Amygdala (tissue), 56 donors: ENCODE measurements at places on chromosomes 2 and 18.

GRCh38 chr2:173606619-173607248, 252.1 kb downstream of the CDCA7 start:
- DNase-seq: no peak

DNA sequence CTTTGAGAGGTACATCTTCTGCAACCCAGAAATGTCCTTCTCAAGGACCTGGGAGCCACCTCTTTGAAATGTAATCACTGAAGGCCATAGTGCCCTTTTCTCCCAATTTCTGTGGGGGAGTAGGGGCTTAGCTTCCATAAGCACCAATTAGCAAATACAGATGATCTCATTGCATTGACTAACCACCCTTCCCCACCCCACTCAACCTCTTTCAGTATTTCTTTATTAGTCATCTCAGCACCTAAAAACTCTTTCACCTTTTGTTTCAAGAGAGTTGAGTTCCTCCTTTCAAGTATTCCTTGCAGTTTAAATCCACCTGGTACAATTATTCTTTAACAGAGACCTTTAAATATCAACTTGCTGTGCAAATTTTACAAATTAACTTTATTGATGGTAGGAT, 1011.8 kb upstream of the CDH2 start:
- DNase-seq: no peak

- no peak for DNase-seq
Observed at GRCh38 chr2:218880102-218880858, at the start of gene WNT10A. Gene WNT10A (plus strand): TSS chr2:218880852. CDS start chr2:218880996, 144 bp downstream.

DNA sequence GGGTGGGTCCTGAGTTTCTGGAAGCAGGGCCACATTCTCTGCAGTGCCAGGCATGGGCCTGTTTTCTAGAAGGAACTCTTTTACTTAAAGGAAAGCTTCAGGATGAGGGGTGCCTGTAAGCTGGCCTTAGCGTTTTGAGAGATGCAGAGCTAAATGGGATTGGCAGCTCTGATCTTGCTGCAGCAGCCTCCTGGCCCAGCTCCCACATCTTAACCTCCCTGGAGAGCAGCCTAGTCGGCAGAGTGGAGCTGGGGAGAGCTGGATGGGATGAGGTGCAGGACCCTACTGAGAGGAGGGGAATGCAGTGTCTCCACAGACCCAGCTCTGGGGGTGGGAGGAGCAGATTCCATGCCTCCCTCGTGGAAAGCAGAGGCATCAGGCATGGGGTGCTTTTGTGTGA, 52.0 kb downstream of the TMEM17 start:
- no peak for DNase-seq

DNA sequence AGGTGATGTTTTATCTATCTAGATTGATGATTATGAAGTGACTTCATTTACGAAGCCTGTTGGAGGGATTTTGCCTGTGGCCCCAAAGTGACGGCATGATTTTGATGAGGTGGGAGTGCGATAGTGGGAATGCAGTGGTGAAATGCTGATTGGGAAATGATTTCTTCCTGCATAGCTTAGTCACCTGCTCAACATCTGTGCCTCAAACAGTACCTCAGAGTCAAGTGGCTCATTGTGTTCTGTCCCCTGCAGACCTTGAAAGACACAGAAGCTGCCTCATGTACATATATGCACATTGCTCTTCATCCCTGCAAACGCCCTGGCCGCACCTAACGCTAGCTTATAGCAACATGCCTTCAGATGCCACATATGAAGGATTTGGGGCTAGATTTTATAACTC, 201.2 kb downstream of the TPGS2 start:
- no peak for DNase-seq

DNA sequence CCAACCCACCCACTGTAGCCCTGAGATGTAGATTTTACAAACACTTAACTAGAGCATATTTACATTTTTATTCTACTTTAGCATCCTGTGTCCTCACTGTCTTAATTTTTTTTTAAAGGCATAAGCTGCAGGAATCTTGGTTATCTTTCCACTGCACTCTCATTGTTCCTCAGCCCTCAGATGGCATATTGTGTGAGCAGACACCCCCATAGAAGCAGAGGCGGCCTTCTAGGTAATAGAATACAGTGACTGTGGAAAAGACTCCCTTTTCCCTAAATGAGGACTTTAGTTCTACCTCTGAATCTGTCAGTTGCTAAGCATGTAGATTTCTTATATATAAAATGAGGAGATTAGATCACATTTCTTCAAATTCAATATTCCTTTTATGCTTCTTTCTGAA, 543.5 kb upstream of the SPHKAP start:
- no peak for DNase-seq

DNA sequence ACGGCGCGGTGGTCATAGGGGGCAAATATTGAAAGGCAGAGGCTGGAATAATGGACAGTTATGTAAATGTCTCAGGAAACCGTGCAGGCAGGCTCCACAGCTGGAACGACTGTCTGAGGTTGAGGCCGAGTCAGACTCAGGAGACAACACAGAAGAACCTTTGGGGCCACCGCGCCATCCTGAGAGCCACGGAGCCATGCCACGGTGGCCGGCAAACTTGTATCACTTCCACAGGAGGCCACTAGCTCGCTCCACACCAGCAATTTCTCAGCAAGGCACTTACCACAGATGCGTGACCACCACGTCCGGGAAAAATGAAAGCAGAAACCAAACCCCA, 156.7 kb upstream of the SALL3 start:
- no peak for DNase-seq

GRCh38 chr2:62339413-62339812, 143.5 kb downstream of the B3GNT2 start:
- no peak for DNase-seq

GRCh38 chr2:159573846-159574606, 42.3 kb downstream of the BAZ2B start:
- no peak for DNase-seq

GRCh38 chr2:120607506-120607905, 128.2 kb upstream of the GLI2 start:
- DNase-seq: no peak

DNA sequence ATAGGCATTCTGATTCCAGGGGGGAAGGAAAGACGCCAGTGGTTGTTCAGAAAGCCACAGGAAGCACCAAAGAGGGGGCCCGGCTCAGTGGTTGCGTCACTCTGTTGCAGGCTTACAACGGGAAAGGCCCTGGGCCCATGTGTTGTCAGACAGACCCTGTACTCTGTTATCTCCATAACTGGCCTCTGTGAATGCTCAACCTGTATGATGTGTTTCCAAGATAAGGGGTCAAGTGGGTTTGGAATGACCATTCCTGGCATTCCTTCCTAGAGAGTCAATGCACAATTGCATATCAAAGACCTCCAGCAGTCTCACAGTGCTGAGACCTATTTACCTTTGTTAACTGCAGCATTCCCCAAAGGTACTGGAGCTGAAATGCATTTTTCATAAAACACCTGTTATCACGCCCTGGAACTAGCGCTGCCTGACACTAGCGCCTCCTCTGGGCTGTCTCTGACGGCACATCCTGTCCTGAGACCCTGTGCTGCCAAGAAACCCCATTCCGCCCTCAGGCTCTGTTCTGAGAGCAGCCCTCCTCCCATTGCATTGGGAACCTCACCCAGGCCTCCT, 13.2 kb upstream of the LRRFIP1 start:
- DNase-seq: no peak

- no peak for DNase-seq
Observed at GRCh38 chr2:238855891-238856580, 8.2 kb downstream of the TWIST2 start.

DNA sequence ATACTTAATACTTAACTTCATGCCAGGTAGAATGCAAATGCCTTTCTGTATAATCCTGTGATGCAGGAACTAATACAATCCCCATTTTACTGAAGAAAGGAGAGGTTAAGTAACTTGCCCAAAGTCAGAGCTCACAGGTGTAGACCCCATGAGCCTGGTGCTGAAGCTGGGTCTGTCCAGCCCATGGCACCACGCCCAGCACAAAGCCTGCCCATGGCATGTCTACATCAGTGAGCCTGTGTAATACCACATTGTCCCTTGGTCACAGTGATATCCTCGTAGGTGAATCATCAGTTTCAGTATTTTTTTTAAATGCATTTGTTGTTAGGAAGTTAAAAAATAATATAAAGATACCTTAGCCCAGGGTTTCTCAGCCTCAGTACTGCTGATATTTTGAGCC, 69.9 kb upstream of the MCFD2 start:
- DNase-seq: no peak

GRCh38 chr2:108330979-108331378, 42.3 kb downstream of the SULT1C2 start:
- no peak for DNase-seq

- no peak for DNase-seq
Observed at GRCh38 chr2:236103981-236104380, 64.2 kb downstream of the GBX2 start.

GRCh38 chr18:10247021-10247741, 207.3 kb upstream of the APCDD1 start:
- DNase-seq: no peak

DNA sequence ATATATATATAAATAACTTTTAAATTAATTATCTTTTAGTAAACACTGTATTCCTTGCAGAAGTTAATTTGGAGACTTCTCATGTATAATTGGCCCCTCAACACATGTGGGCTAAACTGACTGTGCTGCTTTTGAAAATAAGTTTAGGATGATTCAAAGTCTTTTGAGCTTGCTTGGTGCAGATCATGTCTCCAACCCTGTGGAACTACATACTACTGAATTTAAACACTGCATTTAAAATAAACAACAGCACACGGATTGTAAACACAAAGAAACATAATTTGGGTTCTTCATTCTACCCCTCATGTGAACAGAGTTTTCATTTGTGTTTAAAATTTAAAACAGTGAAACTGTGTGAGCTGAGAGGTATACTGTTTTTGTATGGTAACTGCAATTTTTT, 167.7 kb downstream of the DDX1 start:
- DNase-seq: no peak

GRCh38 chr18:13480571-13481255, 245.6 kb downstream of the FAM210A start:
- no peak for DNase-seq

- no peak for DNase-seq
Observed at GRCh38 chr2:223820549-223820948, 16.8 kb downstream of the AP1S3 start.

- DNase-seq: no peak
Observed at GRCh38 chr18:45034179-45034578, 353.5 kb downstream of the SETBP1 start.

DNA sequence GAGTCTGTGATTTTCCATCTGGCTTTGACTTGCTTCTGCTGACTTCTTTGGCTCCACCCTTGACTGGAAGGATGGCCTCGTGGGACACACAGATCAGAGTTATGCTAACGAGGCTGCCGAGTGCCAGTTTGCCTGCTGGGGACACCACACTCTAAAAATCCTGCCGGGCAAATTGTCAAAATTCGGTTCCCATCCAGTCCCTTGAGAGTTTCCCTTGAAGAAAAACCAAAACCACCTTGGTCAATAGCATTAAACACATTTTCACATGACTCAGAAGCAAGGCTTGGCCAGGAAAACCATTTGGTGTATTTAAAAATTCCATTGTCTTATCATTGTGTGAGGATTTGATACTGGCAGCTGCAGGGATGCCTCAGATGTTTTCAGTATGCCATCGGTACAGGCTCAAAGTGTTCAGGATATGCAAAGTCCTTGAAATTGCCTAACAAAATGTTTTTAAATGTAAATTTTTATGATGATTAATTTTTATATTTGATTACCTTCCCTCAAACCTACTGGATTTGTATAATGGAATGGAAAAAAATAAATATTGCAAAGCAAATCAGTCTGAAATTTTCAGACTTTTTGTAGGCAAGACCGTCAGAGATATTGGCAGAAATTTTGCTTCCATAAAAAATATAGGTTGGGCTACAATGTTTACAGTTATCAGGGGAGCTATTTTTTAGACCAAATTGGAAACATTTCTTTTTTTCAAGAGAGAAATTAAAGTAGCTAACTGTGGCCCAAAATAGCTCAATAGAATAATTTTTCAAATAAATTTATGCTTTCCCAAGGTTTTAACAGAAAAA, 41.6 kb downstream of the KCNE4 start:
- DNase-seq: no peak

- DNase-seq: no peak
Observed at GRCh38 chr2:236970656-236971010, 115.1 kb upstream of the COPS8 start.

- no peak for DNase-seq
Observed at GRCh38 chr2:37105150-37105549, 20.8 kb downstream of the GPATCH11 start.

DNA sequence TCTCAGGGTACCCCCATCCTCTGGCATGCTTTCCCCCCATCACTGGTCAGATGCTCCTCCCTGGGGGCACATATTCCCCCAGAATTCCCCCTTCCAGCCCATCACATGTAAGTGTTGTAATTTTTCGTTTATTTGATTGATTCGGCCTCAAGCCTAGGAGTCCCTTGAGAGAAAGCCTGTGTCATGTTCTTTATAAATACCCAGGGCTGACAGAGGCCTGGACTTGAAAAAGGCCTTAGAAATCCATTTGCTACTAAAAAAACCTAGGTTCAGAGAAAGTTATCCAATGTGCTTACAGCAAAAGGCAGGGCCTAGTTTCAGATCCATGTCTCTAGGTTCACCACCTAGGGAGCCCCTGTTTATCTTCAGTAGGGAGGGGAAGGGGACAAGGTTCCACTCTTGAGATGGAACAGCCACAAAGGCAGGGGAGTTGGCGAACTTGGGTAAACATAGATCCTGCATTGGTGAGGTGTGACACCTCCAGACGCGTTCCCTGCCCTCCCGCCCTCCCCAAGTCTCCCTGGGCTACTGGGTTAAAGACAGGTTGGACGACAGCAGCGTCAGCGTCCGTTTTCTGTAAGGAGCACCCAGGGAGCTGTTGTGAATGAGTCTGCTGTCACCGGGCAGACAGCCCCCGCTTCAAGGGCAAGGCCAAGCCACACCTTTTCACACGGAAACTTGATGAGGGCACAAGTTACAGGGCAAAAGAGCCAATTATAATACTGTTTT, 147.8 kb downstream of the EN1 start:
- DNase-seq: no peak

DNA sequence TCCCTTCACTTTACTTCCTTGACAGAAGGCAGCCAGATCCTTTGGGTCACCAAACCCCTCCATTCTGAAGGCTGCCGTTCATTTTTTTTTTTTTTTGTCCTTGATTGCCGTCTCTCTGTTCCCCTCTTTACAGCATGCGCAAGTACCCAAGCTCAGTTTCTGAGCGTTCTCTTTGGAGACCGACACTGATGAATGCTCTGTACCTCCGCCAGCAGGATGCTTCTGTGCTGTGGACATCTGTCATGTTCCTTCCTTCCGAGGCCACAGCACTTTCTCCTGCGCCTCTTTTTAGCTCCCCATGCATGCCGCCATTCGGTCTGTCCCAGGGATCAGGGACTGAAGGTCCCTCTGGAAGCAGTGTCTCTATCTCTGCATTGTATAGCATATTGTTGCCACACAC, 278.7 kb upstream of the RAB12 start:
- no peak for DNase-seq

- no peak for DNase-seq
Observed at GRCh38 chr2:126893606-126894005, 5.1 kb upstream of the TEX51 start.
